Nephron progenitor cell (in vitro differentiated cells): ENCODE measurements at places on chromosomes 7 and 10.

GRCh38 chr7:108078691-108079090 lies 51.5 kb downstream of the LAMB4 start:
- DNase-seq: no peak

DNA sequence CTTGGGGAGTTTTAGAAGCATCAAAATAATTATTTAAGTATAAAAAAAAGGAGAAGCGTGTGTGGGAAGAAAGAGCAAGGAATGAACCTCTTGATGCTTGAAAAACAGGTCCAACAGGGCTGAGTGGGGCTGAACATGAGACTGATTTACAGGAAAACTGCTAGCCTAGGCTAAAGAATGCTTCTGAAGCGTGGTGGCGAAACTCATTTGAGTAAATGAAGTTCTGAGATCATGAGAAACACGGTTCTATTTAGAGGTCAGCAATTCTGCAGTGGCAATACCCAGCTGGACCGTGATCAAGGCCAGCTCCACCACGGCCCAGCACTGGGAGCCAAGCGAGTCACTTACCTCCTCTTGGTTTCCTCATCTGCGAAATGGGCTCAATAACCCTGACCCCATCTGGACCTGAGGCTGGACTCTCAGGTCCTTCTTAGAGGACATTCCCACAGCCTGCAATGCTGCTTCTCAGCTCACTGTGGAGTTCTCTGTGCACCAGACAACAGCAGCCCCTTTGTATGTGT lies 140.1 kb upstream of the ADAM12 start:
- DNase-seq: no peak

- peak; percentile 44 for DNase-seq
These were observed 11.8 kb downstream of the NANOS1 start for GRCh38 chr10:119041326-119041725.

- DNase-seq: no peak
These were observed 39.2 kb downstream of the FGF8 start for GRCh38 chr10:101736666-101737065.

GRCh38 chr7:9856668-9857067 lies 1117.0 kb upstream of the PHF14 start:
- no peak for DNase-seq

- peak; percentile 34 for DNase-seq
These were observed 68.6 kb downstream of the ZMIZ1 start for GRCh38 chr10:79137300-79137756.

DNA sequence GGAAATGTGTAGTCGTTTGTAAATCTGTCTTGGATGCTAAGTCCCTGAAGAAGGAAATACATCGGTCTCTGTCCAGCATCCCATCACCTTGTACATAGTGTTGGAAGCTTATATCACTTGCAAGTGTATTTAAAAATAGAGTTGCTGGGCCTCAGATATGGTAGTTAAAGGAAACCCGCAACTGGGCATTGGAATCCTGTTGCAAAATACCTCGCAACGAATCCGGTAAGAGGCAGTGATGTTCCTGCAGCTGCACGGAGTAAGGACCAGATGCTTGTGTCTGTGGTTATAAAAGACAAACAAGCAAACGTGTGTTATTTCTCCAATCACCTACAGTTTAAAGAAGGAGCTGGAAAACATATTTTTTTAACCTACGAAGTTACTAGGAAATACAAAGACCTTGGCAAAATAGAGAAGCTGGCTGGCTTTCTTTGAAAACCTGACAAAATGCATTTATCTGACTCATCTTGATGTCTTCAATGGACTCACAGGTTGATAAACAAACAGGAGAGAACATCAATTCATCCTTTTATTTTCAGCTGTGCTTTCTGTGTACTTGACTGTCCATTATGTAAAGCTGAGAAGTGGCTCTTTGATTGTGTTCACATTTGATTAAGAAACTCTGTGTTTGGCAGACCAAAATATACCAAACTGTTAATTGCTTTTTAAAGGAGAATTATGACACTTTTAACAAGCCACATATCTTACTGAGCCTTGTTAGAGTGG lies 326.4 kb downstream of the SFMBT2 start:
- DNase-seq: no peak

- DNase-seq: no peak
These were observed 68.2 kb downstream of the PFKFB3 start for GRCh38 chr10:6270951-6271350.

DNA sequence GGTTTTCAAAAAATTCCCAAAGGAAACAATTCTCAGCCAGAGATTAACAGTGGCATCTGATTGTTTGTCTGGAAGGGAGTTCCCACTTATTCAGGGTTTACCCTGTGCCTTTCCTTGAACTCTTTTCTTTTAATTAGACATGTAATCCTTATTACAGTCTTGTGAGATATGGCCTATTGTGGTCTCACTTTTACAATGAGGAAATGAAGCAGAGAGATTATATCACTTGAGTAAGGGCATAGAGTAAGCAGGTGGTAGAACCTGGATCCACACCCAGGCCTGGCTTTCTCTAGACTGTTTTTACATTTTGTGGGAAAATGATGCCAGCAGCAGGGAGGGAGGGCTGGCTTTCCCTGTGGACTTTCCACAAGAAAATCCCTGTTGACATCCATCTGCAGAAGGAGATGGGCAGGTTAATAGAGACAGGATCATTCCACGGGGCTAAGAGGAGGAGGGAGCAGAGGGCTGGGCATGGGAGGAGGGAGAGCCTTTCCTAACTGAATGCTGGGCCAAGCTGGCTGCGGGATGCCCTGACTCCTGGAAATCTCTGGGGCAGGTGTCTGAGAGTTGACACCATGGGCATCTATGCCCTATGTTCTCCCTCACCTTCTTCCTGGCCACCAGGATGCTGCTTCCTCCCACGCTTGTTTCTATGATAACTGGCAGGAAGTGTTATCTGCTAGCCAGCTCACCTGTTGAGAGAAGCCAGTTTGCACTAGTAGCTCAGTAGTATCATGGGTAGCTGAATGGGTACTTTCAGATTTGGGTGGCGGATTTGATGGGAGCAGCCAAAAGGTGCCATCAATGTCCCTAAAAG lies 28.7 kb upstream of the ARHGAP22 start:
- DNase-seq: no peak

DNA sequence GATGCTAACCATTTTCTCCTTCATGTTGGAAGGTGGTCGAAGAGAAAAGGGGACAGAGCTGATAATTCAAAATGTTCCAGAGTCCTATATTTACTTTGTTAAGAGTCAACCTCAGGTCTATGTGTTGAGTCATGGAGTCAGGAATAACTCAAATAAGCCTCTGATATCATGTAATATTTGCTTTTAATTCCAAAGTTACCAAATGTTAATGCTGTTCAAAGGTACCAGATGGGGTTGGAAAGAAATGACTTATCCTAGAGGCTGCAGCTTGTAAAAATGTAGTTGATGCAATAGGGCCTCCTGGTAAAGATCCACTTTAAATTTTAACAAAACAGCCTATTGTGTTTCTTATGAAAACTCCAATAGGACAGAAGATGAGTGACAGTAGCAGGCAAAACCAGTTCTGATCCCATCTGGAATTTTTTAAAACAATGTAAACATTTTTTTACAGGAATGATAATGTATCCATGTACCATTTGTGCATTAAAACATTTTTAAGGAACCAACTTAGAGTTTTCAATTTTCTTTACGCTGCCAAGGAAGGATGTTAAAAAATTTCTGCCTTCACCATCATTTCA lies 218.2 kb downstream of the ANK3 start:
- DNase-seq: no peak

DNA sequence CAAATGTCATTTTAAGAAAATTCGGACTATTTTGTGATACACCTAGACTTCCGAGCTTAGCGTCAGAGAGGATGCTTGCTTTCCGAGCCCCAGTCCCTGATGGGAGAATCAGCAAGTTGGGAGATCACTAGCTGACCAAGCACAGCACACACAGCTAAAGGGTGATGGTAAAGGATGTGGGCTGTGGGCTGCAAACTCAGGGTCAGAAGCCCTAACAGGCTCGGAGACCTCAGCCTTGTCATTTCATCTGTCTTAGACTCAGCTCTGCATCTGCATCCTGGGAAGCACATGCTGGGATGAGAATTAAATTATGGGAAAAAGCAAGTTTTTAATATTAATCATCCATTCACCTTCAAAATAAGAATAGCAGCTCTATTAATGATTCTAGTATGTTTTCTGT lies 3.3 kb downstream of the CUBN start:
- no peak for DNase-seq

- DNase-seq: no peak
These were observed 50.3 kb downstream of the FAM53B start for GRCh38 chr10:124693801-124694416.

- no peak for DNase-seq
These were observed 4.8 kb upstream of the PTPN12 start for GRCh38 chr7:77532247-77532646.

GRCh38 chr10:87829986-87830729 lies 12.1 kb upstream of the ATAD1 start:
- DNase-seq: no peak

- DNase-seq: no peak
These were observed 438 bp downstream of the LSMEM1 start for GRCh38 chr7:112481121-112481736.

GRCh38 chr10:60606343-60607080 lies 171.8 kb upstream of the CDK1 start:
- no peak for DNase-seq
